Esophagus squamous epithelium (tissue), 5 donors: ENCODE measurements at places on chromosomes 16 and 17.

- DNase-seq, result no peak
Measured at GRCh38 chr16:70684146-70685060, 1.4 kb downstream of the MTSS2 start.

GRCh38 chr17:38798614-38799500 is 499 bp downstream of the PIP4K2B start:
- DNase-seq, result peak; percentile 54

DNA sequence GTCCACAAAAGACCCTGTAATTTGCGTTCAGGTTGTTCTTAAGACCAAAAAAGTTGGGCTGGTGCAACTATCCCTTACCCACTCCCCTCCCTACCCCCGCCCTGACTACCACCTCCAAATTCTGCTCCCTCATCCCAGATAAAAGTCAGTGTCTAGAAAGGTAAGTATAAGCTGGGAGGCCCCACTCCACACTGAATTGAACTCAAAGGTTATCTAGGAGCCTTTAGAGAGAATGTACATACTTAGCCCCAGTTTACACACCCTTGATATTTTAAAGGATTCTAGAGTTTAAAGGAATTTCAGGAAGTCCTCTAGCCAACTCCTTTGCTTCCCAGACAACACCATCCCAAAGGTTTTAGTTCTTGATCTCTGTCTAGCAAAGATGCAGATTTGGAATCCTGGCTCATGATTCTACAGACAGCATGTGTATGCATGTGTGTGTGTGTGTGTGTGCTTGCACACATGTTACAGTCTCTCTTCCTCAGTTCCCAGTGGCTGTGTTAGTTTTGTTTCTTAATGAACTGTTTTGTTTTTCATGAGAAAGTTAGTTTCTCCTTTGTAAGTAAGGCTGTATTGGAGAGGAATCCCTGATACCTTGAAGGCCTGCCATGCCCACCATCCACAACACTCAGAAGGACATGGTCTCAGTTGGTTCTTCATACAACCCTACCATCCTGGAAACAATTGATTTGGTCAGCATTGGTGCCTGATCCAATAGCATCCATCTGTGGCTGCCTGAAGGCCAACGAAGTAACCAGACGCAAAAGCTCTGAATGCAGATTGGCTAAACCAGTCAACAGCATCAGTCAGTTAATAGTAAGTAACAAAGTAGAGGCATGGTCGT is 281.3 kb downstream of the SOX9 start:
- DNase-seq, result no peak

- DNase-seq, result no peak
Measured at GRCh38 chr17:42133461-42134041, 10.9 kb downstream of the HSPB9 start.

GRCh38 chr17:2952174-2952845 is 111.1 kb downstream of the OR1D5 start:
- no peak for DNase-seq

- DNase-seq, result no peak
Measured at GRCh38 chr17:18070861-18071340, 16.8 kb upstream of the DRG2 start.

- no peak for DNase-seq
Measured at GRCh38 chr17:801660-802059, 19.5 kb downstream of the MRM3 start.

GRCh38 chr16:149024-149660 is 3.3 kb upstream of the HBZ start:
- DNase-seq, result no peak
